Activated T-cell treated with anti-CD3 and anti-CD28 coated beads, Interleukin-2, amount 50 U/mL, for 1 hour (primary cell): ENCODE measurements at places on chromosomes 6 and 20.

DNA sequence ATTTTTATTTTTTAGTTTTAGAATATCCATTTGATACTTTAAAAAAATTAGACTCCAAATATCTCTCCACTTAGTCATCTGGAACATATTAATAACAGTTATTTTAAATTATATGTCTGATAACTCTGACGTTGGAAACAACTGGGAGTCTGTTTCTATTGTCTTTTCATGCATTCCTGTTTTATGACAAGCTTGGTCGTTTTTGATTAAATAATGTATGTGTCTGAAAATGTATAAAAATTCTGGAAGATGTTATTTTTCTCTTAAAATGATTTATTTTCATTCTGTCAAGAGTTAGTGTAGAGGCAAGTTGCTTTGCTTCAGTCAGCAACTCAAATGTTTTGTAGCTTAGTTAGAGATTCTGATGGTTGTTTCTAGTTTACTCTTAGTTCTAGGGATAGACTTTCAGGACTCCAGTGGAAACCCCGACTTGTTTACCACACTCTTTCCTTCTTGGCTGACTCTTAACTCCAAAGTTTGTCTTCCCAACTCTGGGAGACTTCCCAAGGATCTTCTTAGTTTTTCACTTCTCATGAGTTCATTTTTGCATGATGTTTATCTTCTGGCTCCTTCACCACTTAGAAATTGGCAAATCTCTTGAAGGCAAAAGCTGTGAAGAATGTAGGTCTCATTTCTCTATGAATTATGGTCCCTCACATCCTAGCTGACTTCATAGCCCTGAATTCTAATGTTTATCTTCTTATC is 190.9 kb downstream of the LAMA2 start:
- no peak for DNase-seq

GRCh38 chr6:161274488-161274858 is 612 bp upstream of the AGPAT4 start:
- DNase-seq: no peak

DNA sequence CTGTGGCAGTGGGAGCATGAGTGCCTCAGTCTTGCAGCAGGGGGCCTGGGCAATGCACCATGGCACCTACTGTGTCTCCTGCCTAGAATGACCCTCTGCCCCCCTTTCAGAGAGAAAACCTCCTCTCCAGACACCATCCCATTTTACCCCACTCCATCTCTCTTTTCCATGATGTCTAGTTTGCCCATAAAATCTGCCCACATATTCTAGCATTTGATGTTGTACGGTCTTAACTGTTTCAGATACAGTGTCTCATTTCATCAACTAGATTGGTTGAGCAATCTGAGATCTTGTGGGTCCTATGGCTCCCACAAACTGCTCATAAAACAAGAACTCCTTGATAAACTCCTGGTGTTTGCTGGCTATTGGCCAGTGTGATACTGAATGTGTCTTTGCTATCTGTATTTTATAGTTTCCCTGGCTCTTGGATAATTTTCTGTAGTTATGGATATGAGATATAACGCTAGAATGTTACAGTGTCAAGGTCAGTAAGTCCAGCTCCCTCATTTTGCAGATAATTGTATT is 8.1 kb downstream of the PNPLA1 start:
- no peak for DNase-seq

- no peak for DNase-seq
Measured at GRCh38 chr6:14365393-14365792, 247.8 kb downstream of the CD83 start.

GRCh38 chr6:14129575-14129974 is 12.0 kb downstream of the CD83 start:
- no peak for DNase-seq

- DNase-seq: no peak
Measured at GRCh38 chr6:17700421-17701416, 6.0 kb downstream of the NUP153 start.
